Activated effector memory CD4-positive, alpha-beta T cell treated with Interleukin-2 at 50 U/mL for 16 hours (primary cell): ENCODE measurements at places on chromosomes 13 and 19.

- DNase-seq = no peak
Observed at GRCh38 chr13:94317063-94317491, 162.4 kb downstream of the DCT start.

- no peak for DNase-seq
Observed at GRCh38 chr13:41813426-41813825, 147.5 kb downstream of the VWA8 start.

GRCh38 chr19:42184401-42184861, 33.0 kb downstream of the DEDD2 start:
- peak; percentile 49 for DNase-seq

DNA sequence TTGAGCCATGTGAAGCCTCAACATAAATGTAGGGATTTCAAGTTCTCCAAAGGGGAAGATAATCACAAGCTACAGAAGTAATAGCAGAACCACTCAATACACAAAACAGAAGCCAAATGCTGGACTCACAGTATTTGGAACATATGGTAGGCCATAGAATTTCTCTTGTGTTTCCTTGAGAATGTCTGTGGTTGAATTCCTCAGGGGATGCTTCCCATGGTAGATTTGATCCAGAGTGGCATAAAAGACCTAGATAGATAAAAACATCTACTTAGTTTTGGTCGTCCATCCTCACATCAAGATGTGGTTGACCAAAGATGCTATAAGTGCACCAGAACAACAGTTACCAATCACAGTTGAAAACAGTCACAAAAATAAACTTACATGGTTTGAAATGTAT, 83.4 kb downstream of the MIPEP start:
- DNase-seq = no peak

GRCh38 chr19:50327461-50328223, 1.5 kb downstream of the KCNC3 start:
- DNase-seq = no peak
